ENCODE measurements at places on chromosomes 4 and X. TPM values are rescaled to one million over a fixed set of nuclear protein-coding genes. Genes with fewer than 3 reads are reported as not detected.
A peak's percentile ranks its signal among the peaks of the same experiment; 100 is the strongest.

GRCh38 chr4:185357211-185357610 is 38.5 kb downstream of the LRP2BP start:
- DNase-seq, result no peak

DNA sequence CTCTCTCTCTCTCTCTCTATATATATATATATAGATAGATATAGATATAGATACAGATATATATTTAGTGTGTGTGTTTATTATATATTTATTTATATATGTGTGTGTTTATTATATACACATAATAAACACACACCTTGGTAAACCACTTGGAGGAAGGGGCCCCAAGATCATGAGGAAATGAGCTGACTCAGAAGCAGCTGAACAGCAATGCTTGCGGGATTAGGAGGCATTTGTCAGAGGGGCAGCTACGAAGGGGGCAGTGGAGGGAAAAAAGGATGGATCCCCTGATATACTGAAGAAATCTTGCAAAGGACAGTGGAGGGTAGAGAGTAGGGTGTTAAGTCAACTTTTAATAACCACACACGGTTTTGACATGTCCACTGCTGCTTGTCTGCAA is 120.0 kb upstream of the SORBS2 start:
- DNase-seq, result no peak

DNA sequence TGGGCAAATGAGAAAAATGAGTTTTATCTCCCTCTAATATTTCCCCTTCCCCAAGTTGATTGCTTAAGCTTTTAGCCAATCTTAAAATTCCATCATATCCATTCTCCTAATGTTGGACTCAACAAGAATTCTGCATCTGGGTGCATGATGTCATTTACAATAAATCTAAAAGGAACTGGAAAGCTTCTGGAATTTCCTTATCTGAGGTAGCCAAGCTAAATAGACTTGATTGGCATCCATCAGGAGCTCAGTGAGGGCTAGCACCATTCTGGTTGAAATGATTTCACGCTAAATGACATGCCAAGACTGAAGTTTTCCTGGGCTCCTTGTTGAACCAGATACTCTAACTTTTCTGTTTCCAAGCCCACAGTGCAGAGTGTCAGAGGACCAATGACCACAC is 110.3 kb upstream of the SCML1 start:
- no peak for DNase-seq

DNA sequence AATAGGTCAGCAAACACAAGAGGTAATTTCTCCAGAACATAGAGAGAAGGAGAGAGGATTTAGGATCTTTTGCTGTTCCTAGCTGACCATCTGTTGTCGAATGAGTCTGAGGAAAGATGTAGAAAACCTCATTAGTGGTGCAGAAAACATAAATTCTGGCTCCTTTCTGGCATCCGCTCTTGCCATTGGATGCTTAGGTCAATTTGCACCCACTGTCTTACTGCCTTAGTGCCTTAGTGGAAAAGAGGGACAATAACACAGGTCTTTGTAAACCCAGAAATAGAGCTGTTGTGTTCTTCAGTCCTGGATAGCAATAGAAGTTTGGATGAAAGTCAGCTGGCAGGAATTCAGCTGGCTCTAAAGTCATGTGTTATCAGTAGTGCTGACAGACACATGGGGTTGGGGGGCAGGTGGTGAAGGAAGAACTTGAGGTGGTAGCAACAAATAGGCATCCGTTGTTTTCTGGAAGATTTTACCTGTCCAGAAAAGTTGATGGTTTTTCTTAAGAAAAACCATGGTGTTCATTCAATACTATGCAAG is 78.2 kb downstream of the GLRA2 start:
- no peak for DNase-seq

GRCh38 chrX:133171962-133172708 is 46.0 kb downstream of the TFDP3 start:
- DNase-seq, result no peak

DNA sequence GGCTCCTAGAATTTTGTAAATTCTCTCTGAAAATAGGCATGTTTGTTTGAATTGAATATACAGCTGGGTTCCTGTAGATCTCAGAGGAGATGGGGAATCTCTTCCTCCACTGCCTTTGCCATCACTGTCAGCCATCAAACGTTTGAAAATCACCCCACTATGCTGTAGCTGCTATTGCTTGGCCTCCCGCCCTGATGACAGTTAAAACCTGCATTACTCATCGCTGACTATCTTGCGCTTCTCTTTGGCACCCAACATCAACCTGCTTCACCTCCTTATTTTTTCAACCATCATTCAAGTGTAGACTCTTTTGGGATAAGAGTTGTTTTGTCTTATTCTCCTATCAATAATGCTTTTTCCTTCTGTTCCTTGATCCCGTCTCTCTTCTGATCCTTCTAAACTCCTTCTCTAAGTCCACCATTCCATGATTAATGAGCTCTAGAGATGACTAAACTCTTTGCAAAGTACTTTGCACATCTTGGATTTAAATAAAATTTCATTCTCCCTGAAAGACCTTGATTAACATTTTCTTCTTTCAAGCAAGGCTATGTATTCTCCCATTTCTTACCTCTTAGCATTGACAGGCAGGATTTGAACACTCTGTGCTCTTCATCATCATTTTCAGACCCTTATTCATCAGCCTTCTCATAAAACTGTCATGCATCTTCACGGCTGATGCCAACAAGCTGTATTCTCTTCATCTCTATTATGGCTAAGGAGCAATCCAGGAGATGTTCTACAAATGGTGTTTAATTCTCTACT is 133.0 kb downstream of the SNCA start:
- no peak for DNase-seq

DNA sequence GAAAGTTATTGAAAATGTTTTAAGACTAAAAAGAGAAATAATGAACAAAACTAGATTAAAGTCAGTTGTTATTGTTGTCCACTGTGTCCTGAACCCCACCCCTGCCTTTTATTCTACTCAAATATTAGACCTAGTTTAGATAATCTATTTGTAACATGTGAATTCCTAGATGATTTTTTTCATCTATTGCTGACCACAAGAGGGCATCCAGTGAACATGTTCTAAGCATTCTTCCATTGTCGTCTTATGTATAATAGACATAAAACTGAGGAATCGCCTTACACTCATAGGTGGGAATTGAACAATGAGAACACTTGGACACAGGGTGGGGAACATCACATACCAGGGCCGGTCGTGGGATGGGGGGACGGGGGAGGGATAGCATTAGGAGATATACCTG is 36.4 kb upstream of the HPRT1 start:
- no peak for DNase-seq

GRCh38 chrX:39972340-39972739 is 125.4 kb downstream of the BCOR start:
- no peak for DNase-seq

DNA sequence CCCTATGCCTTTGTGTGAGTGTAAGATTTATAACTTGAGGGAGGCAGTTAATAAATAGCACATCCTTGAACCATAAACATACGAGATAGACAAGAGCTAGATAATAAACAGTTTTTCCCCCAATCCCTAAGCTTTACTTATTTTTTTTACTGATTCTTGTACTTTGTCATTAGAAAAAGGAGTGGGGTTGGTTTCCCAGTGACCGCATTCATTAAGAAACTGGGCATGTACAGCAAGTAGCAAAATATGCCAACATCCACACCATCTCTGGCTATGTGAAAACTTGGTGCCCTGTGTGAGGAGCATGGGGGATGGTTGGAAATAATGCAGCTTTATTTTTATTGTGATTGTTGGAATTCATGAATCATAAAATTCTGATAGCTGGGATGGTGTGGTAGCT is 176.2 kb downstream of the CBR4 start:
- DNase-seq, result no peak

- no peak for DNase-seq
These were observed 51.7 kb downstream of the TBCK start for GRCh38 chr4:106264331-106264728.

DNA sequence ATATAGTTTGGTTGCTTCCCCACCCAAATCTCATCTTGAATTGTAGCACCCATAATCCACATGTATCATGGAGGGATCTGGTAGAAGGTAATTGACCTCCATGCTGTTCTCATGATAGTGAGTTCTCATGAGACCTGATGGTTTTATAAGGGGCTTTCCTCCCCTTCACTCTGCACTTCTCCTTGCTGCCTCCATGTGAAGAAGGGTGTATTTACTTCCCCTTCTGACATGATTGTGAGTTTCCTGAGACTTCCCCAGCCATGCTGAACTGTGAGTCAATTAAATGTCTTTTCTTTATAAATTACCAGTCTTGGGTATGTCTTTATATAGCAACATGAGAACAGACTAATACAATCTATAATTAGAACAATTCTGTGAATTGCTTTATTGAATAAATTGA is 11.9 kb upstream of the DCAF4L1 start:
- DNase-seq, result no peak

- DNase-seq, result no peak
These were observed 55.2 kb upstream of the HGFAC start for GRCh38 chr4:3386526-3386925.

DNA sequence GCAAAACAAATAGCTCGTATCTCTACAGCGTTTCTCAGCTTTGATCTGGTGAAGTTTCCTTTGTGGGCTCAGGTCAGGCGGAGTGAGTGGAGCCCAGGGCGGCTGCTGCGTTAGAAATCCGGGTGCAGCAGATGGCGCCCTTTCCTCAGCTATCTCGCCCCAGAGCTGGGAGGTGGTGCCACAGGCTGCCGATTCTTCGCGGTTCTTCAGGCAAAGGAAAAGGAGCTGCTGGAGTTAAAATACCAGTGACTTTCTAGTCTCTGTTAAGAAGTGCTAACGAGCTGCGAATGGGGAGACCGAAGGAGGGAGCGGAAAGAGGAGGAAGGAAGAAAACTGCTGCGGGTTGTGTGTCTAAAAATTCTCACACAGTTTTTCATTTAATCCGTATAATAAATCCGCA is 114.6 kb downstream of the CPE start:
- DNase-seq, result peak; percentile 67

DNA sequence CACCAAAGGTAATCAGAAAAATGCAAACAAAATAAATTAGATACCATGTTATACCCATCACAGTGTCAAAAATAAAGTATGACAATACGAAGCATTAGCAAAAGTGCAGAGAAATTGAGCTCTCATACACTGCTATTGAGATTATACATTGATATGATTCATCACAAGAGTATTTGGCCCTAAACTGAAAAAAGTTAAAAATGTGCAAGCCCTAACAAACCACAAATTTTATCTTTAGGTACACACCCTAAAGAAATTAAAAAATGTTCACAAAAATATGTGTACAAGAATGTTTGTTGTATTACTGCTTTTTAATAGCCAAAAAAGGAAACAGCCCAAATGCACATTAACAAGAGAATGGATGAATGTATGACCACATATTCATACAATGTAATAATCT is 137.9 kb upstream of the MAGEA10 start:
- DNase-seq, result no peak

DNA sequence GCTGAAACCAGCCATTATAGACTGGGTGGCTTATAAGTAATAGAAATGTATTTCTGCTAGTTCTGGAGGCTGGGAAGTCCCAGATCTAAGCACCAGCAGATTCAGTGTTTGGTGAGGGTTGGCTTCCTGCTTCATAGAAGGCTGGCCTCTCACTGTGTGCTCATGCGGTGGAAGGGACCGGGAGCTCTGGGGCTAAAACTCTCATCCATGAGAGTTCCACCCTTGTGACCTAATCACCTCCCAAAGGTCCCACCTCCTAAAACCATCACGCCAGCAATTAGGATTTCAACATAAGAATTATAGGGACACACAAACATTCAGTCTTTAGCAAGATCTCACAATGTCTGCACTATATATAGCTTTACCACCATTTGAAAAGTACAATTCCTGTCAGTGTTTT is 215.2 kb downstream of the CBR4 start:
- no peak for DNase-seq

GRCh38 chr4:5198656-5199541 is 147.6 kb downstream of the STK32B start:
- DNase-seq, result no peak

- no peak for DNase-seq
These were observed 47.2 kb downstream of the AFAP1 start for GRCh38 chr4:7892212-7893019.

The VEGFC gene
- total RNA-seq, result not detected

The GAGE10 gene
- total RNA-seq, result not detected

The RAB39B gene
- 8.7 TPM for total RNA-seq

The TMSB15C gene
- 4.1 TPM for total RNA-seq

The ARAF gene
- total RNA-seq, result 76.9 TPM

The GAGE12C gene
- total RNA-seq, result not detected

The TKTL2 gene
- total RNA-seq, result not detected

The DUX4 gene
- total RNA-seq, result not detected

The TSPAN7 gene
- total RNA-seq, result 0.21 TPM

The SCRG1 gene
- total RNA-seq, result not detected

The ADGRL3 gene
- total RNA-seq, result not detected

Measured in activated CD4-positive, alpha-beta T cell treated with anti-CD3 and anti-CD28 coated beads, Interleukin-2, amount 10 ng/mL, durations not matched to agents 7 days and 5 days (primary cell).